ENCODE measurements at places on chromosomes 3 and 15.

DNA sequence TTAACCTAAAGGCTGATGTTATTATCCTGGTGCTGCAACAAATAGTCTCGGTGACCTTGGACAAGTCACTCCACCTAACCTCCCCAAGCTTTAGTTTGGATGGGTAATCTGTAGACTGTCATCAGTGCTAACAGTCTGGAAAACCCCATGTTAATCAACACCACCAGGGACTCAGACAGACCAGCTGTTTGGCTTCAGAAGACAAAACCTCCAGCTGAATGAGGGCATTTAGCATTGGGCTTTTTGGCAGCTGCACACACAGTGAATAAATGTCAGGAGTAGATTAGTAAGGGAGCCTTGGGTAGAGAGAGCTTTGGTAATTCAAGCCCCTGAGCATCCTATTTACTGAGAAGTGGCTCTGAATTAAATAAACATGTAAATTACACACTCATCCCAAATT is 24.9 kb upstream of the C3orf80 start:
- DNase-seq: no peak

- no peak for DNase-seq
Measured at GRCh38 chr3:61668317-61668864, 107.0 kb downstream of the PTPRG start.

GRCh38 chr3:155912579-155913190 is 42.2 kb downstream of the GMPS start:
- DNase-seq: no peak

GRCh38 chr15:65619626-65620290 is 2.0 kb upstream of the SLC24A1 start:
- DNase-seq: no peak

GRCh38 chr3:31802981-31803740 is 177.9 kb downstream of the OSBPL10 start:
- DNase-seq: no peak

- no peak for DNase-seq
Measured at GRCh38 chr3:171772427-171773056, 37.7 kb downstream of the PLD1 start.

DNA sequence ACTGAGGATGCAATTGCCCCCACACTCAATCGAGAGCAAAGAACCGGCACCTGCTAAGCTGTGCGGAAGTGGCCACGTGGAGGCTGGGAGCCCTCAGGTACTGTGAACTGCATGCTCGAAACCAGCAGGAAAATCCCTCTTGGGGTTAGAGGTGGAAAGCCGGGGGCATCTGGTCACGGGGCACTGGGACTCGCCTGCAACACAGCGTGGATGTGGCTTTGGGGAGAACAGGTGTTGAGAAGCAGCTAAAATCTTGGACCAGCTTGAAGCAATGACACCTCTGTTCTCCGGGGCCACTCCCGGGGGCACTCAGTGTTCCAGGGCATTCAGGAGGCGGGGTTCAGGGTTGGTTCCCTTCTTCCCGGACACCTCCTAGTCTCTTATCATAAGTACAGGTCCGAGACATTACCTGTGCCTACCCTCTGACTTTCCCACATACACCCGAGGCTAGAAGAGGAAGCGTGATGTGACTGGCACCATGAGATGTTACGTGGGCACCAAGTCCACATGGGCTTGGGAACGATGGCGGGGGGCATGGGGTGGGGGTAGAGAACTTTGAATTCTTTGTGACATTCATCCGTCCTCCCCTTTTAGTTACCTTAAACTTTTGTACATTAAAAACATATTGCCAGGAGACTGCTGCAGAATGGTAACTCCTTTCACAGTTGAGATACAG is 172.0 kb downstream of the ADAMTS17 start:
- DNase-seq: no peak

GRCh38 chr3:161231861-161232260 is 10.8 kb downstream of the NMD3 start:
- no peak for DNase-seq

GRCh38 chr3:12198301-12198700 is 39.6 kb upstream of the TIMP4 start:
- DNase-seq: no peak

GRCh38 chr3:109910772-109911171 is 573.4 kb upstream of the DPPA4 start:
- no peak for DNase-seq

DNA sequence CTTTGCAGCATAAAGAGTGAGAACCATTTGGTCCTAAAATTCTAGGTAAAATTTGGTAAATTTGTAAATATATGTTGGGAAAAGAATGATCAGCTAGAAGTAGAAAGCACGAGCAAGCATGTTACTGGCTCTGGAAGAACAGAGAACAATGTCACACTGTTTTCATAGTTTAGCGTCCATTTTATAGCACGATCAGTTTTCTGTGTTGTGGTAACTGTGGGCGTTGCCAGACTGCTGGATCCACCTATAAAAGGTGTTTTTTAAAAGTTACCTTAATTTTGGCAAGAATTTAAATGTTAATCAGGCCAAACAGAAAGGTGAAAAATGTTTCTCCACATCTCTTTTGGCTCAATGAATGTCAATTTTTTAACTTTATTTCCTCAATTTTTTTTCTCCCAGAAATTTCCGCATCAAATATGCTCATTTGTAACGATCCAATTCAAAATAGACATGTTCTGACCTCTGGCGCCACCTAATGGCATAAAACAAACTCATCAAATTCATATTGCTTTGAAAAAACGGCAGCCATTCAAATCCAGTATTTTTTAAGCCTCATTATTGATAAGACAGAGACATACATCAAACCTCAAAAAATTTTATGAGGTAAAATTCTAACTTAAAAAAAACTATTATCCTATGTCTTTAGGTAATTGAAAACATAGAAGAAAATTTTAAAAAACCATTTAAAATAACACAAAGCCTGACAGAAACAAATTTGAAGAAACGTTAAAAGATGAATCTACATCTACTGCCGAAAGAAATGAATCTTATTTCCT is 5.5 kb upstream of the GP5 start:
- no peak for DNase-seq

DNA sequence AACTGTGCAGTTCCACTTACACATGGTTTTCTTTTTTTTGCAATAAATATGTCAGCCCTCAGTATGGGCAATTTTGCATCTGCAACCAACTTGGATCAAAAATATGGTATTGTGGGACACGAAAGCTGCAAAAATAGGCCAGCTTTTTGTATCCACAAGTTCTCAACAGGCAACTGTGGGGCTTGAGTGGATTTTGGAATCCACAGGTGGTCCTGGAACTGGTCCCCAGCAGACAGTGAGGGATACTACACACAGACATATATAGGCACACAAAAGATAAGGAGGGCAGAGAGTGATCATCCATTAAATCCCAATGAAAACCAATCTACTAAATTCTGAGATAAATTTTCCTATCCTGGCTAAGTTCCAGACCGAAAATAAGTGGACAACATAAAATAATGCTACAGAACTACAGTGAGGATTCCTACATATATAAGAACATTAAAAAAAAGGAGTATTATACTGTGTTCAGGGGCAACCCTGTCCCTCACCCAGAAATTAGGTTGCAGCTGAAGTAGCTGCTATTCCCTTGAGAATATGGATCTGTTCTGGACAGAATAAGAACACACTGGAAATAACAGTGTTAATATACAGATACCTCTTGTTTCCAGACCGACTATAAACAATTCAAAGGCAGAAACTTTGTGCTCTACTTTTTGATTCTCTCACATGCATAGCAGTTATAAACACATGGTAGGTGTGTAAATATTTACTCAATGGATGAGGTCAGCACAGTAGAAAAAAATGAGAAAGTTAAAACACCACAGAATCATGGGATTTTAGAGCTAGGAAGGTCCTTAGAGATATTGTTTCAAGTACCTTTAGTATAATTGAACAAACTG is 25.4 kb downstream of the DENND4A start:
- DNase-seq: no peak

- no peak for DNase-seq
Measured at GRCh38 chr15:100250176-100250800, 91.5 kb downstream of the ADAMTS17 start.

GRCh38 chr3:180199417-180199995 is 162.8 kb upstream of the PEX5L start:
- no peak for DNase-seq

- no peak for DNase-seq
Measured at GRCh38 chr15:98965597-98965996, 42.0 kb downstream of the PGPEP1L start.

GRCh38 chr3:79473993-79474392 is 293.8 kb downstream of the ROBO1 start:
- no peak for DNase-seq

DNA sequence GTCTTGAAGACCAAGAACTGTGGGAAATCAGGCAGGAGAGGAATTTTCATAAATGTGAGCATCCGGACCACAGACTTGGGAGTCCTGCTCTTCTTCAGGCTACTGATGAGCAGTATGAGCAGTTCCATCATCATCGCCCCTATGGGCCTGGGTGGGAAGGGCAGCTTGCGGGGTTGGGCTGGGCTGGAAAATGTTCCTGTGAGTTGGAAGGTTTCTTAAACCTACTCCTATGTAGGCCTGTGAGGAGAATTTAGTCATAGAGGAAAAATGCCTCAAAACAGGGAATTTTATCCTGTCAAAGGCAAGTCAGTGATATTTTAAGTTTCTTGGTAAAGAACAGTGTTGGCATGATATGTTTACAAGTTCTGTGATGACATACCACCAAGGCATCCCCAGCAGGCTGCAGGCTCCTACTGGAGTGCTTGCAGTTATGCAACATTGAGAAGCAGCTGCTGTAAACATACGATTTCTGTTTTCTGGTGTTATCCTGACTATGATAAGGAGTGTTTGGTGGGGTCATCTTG is 10.3 kb downstream of the MASP1 start:
- DNase-seq: no peak

DNA sequence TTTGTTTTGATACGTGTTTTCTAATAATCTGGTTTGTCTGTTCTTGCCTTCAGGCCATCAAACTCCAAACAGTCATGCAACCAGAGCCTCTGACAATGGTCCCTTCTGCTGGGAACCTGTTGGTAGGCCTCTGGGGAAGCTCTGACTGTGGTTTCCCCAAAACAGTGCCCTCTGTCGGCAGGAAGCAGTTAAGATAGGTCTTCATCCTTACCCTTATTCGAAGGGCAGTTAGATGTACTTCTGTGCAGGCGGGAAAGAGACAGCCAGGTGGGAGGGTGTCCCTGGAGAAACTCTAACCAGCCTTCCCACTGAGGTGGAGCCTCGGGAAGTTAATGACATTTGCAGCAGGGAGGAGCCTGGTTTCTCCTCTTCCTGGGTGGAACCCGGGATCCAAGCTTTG is 81.6 kb upstream of the CHMP2B start:
- DNase-seq: no peak

DNA sequence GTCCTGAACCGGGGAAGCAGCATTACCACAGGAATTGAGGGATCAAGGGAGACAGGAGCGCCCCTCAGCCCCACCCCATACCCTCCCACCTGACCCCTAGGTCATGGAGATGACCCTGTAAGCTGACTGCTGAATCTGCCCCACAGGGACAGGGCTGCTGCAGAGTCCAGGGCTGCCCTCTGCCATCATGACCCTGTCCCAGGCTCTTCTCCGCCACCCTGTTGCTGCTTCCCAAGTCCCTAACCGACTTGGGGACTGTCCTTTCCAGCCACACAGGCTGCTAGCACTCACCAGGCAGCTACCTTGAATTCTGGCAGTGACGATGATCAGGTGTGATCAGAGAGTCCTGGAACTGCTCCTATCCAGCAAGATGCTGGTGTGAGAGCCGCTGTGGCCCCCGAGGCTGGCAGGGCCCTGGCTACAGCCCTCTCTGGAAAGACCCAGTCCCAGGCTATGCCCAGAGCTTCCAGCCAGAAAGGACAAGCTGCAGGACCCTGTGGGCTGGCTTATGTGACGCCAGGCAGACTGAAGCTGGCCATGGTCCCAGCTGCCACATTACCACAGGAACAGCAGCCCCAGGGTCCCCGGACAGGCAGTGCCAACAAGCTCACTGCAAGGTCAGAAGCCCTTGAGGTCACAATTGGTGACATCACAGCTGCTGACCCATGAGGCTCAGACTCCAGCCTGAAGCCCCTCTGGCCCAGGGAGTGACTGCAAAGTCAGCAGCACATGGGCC is at the start of gene C3orf22:
TSS of gene C3orf22 (minus strand) at position 597 of the 736 bp plus-strand sequence. CDS start 5,542 bp downstream, outside the sequence.
- no peak for DNase-seq

GRCh38 chr3:185330644-185331043 is 32.3 kb upstream of the MAP3K13 start:
- DNase-seq: no peak

- no peak for DNase-seq
Measured at GRCh38 chr15:48963524-48964113, at the start of gene SHC4. Gene SHC4 (minus strand): TSS chr15:48963919. CDS start chr15:48963015, 904 bp downstream.

GRCh38 chr3:41362638-41363559 is 163.6 kb downstream of the CTNNB1 start:
- no peak for DNase-seq

- DNase-seq: no peak
Measured at GRCh38 chr3:195247863-195248189, 23.1 kb downstream of the XXYLT1 start.

DNA sequence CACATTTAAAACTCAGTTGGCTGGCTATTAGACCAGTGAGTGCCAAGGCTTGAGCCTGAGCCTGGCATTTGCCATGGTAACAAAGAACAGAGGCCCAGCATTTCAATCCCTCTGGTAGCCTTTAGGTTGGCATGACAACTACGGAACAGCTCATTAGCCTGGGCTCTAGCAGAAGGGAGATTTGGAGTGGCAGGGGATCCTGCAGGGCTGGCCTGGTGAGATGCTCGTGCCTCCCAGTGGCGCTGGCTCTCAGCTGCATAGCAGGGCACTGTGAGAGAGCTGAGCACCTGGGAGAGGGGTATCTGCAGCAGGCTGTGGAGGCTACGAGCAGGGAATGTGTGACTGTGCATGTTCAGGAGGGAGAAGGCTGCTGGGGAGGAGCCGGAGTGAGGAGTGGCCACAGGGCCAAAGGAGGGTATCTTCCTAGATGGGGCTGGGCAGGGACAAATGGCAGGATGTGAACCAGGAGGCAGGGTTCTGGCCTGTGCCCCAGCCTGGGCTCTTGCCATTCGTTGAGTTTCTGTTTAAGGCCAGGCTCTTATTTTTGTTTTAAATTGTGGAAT is 5.6 kb upstream of the ABTB1 start:
- DNase-seq: no peak

DNA sequence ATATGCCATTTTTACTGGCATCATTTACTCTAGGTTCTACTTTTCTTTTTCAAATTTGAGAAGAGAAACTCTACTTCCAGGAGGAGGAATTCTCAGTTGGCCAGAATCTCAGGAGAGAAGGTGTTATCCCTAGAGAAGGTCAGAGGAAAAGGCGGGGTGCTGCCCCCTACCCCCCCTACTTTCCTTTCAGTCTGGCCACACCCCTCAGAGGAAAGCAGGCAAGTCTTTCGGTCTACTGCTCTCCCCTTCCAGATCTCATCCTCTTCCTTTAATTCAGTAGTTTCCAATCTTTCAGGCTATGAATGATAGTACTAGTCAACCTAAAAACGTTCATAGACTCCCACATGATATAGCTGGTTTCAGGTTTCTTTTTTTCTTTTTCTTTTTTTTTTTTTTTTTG is 366.5 kb upstream of the TBL1XR1 start:
- DNase-seq: no peak

GRCh38 chr15:57662802-57663201 is 43.7 kb upstream of the POLR2M start:
- DNase-seq: no peak

GRCh38 chr15:74428442-74428787 is 5.3 kb downstream of the SEMA7A start:
- DNase-seq: no peak

Data from stimulated activated CD4-positive, alpha-beta T cell treated with anti-CD3 and anti-CD28 coated beads, Interleukin-1b, Interleukin-23, amount 100 ng/mL, for 1 hour (primary cell).